ENCODE measurements at places on chromosomes 2 and 18.

GRCh38 chr2:186486651-186487647 lies 889 bp downstream of the ZC3H15 start:
- no peak for DNase-seq

GRCh38 chr2:167825664-167826063 lies 421.7 kb downstream of the STK39 start:
- DNase-seq = no peak

DNA sequence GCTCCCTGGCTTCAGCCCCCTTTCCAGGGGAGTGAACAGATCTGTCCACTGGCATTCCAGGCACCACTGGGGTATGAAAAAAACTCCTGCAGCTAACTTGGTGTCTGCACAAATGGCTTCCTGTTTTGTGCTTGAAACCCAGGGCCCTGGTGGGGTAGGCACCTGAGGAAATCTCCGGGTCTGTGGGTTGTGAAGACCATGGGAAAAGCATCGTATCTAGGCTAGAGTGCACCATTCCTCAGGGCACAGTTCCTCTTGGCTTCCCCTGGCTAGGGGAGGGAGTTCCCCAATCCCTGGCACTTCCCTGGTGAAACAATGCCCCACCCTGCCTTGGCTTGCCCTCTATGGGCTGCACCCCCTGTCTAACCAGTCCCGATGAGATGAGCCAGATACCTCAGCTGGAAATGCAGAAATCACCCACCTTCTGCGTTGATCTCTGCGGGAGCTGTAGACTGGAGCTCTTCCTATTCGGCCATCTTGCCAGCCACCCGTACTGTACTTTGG lies 34.1 kb downstream of the TFPI start:
- DNase-seq = no peak

GRCh38 chr2:9021563-9022211 lies 18.2 kb upstream of the MBOAT2 start:
- no peak for DNase-seq

DNA sequence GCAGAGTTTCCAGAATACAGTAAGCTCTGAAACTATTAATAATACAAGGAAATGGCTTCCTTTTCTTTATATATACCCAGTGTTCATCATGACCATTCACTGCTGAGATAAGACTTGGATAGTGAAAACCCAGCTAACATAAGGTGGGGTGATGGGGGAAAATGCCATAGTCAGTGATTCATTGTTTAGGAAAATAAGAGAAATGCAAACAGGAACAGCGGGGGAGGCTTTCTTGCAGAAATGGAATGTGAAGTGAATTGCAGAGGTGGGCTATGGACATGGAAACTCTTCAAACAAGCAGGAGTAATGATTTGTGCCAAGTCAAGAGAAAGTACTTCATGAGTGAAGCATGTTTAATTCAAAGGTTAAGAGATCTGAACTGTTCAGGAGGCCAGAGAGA lies 519.4 kb downstream of the TDRD15 start:
- no peak for DNase-seq

- no peak for DNase-seq
These were observed 89.9 kb downstream of the ERBB4 start for GRCh38 chr2:212448698-212449097.

GRCh38 chr2:234308813-234309195 lies 188.1 kb downstream of the ARL4C start:
- peak; percentile 75 for DNase-seq

DNA sequence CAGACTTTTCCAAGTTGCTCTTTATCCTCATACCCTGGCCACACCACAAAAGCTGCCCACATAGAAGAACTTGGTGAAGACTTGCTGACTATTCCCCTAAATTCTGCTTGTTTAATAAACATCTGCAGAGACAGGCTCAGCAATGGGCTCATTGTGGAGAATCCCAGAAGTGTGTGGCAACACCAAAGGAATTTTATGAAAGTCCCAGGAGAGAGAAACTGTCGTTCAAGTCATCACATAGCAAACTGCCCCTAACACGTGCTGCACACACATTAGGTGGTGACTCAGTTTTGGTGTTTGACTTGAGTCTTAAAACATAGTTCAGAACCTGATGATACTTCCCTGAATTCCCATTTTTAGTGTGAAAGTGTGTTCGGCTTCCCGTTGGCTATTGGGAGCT lies 38.6 kb downstream of the CYP1B1 start:
- DNase-seq = no peak

DNA sequence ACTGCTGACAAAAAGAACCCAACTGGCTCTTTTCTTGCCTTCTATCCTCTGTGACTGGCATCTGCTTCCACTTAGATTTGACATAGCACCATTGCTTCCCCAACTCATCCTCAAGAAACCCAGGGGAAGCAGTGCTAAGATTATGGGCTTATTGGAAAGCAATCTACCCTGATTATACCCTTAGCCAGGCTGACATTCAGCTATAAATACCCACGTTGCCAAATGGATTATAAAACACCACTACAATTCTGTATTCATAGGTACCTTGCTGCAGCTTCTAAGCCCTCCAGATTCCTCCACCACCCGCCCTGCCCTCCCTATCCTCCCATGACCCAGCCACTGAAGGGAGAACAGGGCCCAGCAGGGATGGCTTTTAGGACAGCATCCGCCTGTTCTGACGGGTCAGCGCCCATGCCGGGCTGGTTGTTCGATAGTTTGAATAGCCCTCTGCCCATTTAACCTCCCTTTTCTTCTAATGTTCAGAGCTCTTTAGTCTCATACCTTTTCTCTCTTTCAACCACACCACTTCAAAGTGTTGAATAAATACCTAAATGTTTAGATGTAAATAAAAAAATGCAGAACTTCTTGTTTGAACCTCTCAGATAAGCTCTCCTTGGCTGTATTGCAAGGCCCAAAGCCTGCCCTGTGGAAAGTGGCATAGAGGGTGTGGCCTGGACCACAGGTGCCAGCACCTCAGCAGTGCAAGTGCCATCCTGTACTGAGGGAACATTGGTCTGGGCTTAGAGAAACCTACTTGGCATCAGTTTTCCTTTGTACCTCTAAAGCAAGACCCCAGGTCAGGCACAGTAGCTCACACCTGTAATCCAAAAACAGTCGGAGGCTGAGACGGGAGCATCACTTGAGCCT lies 86.6 kb upstream of the RGPD5 start:
- no peak for DNase-seq

GRCh38 chr2:86249176-86249575 lies 49.9 kb downstream of the MRPL35 start:
- no peak for DNase-seq

DNA sequence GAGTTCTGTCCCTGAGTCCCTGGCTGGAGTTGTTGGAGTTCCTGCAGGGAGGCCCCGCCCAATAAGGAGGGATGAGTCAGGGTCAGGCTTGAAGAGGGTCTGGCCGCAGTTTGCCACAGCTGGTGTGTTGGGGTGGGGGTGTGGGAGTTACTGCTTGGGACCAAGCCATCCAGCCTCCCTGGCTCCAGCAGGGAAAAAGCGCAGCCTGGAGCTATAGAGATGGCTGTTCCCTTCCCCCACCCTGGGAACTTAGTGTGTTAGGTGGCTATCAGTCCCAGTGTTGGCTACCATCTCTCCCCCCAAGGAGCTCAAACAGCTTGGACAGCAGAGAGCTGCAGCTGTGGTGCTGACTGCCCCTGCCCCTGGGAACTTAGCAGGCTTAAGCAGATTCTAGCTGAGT lies 13.2 kb upstream of the TANK start:
- no peak for DNase-seq

DNA sequence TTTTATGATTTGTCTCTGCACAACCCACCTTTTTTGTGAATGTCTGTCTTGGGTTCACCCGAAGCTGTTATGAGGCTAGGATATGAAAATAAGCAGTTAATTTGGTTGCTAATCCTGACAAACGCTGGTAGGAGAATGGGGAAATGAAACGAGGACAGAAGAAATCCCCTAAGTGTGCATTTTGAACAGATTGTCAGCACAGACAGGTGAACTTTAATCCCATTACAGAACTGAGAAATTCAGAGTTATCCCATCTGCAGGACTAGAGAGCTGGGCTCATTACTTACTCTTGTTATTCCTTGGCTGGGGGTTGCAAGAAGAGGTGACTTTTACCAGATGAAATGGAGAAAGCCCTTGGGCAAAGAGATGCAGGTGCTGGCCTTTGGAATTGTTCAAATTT lies 123.3 kb upstream of the NYAP2 start:
- DNase-seq = no peak

GRCh38 chr18:34965108-34965507 lies 76.1 kb upstream of the MAPRE2 start:
- no peak for DNase-seq

DNA sequence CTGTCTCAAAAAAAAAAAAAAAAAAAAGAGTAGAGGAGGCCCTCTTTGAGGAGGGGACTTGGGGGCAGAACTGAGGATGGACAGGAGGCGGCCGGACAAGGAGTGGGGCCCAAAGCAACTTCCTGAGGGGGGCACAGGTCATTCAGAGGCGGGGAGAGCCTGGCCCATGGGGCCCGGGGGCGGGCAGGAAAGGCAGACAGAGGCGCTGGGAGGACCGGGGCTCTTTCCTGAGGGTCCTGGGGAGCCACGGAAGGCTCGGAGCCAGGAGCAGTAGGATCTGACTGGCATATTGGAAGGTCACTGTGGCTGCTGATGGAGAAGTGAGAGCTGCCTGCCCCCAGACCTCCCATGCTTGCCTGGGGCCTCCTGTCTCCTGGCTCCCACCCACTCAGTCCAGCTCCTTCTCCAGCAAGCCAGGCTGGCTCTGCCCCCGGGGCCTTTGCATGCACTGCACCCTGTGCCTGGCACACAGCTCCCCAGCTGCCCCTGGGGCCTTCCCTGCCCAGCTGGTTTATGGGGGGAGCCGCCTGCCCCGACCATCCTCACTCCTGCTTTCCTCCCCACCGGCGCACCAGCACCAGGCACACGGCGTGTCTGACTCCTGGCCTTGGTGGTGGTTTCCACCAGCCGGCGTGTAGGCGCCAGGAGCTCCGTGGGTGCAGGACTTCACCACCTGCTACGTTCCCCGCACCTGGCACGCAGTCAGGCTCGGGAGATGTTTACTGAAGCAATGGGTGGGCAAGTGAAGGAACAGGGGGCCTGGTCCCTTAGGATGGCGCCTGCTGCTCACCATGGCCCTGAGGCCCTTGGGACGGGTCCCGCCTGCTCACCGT lies 5.6 kb downstream of the ESPNL start:
- no peak for DNase-seq

DNA sequence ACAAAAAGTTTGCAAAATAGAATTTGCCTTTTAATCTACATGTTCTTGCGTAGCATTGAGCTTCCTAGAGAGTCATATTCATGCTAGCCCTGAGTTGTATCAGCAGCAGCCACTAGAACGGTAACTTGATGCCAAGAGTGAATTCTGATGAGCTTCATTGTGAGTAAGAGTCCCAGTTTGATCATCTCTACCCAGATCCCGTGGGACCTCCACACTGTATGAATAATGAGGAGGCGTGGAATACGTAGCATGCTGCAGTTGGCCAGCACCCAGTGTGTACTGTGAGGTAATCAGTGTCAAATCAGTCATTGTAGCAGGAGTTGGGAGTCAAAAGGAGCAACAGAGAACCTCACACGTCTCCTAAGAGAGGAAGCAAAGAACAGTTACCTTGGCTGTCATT lies 197.9 kb downstream of the NEDD4L start:
- DNase-seq = no peak

DNA sequence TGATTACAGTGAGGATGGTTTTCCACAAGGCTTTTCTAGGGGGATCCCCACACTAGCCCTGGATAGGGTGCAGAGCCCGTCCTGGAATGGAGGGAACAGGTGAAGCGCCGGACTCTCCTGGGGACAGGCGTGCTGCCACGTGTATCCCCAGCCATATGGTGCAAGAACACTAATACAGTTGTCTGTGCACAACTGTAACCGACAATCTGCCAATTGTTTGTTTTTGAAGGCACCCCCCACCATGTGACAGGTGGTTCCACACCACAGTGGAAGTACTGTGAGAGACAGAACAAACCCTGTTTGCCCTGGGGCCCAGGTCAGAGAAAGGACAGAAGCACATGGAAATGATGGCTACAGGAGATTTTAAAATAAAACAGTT lies 52.9 kb downstream of the MYCN start:
- no peak for DNase-seq

- DNase-seq = no peak
These were observed 523.3 kb upstream of the SYT4 start for GRCh38 chr18:43800584-43800983.

DNA sequence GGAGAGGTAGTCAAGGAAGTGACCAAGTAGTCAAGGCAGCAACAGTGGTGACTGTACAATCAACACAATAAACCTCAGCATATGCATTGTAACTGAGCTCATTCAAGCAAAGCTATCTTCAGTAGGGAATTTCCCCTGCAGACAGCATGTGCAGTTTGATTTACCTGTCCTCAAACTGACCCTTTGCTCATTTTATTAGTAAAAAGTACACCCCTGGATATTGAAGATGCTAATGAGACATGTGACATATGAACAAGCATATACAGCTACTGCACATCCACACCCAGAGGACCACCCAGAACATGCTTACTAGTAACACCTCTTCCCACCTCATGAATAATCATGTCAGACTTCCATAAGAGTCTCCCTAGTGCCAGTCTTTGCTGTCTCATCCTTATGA lies 15.4 kb downstream of the C2orf81 start:
- DNase-seq = no peak

DNA sequence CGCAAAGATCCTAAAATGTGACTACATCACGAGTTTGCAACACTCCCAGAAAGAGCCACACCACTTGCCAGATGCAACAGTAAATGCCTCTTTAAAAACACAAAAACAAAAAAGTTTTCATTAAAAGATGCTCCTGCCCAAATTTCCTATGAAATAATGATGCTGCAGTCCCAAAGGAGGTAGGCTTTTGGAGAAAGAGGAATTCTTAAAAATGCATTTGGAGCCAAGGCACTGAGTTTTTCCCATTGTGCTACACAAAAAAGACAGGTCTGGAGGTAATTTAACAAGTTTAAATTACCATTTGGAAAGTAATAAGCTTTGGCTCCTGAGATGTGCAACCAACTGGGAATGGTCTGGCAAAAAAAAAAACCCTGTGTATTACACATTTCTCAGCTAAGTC lies 145.0 kb downstream of the PID1 start:
- no peak for DNase-seq

DNA sequence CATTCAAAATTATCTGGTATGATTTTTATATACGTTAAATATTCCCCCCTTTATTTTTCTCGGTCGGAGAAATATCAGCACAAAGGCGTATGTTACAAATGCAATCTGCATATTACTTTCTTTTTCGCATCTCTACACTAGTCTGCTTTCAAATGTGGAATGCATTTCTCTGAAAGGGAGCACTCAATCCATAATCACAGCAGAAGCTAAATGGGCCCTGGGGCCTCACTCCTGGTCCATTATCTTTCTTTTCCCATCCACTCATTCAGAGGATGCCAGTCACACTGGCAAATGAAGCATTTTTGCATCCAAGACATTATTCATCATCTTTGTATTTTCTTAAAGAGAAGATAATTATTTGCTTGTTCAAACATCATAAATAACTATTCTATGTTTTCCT lies 295.2 kb upstream of the LRP1B start:
- DNase-seq = no peak

DNA sequence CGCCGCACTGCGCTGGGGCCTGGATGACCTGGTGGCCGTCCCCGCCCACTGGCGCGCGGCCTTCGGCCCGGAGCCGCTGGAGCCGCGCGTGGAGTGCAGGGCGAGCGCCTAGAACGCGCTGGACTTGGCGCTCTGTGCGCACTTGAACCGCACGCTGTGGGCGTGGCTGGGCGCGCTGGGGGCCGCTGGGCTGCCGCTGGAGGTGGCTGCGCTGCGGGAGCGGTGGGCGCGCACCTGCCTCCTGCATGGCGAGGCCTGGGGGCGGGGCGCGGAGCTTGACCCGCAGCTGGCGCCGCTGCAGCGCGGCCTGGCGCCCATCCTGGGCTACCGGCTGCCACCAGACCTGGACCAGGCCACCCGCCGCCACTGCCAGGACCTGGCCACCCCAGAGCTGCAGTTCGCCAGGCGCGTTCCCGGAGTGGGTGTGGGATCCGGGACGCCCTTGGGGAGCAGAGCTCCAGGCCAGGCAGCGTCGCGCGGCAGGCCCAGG lies 9.9 kb downstream of the AQP12B start:
- DNase-seq = no peak
